ENCODE measurements at places on chromosomes 2 and 18. TPM values are rescaled to one million over a fixed set of nuclear protein-coding genes. Genes with fewer than 3 reads are reported as not detected.
A peak's percentile ranks its signal among the peaks of the same experiment; 100 is the strongest.

- no peak overlapping the region for H3K4me3 ChIP-seq
- H3K4me1 ChIP-seq: no peaks in the 10 kb centered on the region
- no peaks in the 10 kb centered on the region for H3K27me3 ChIP-seq
- H3K36me3 ChIP-seq: no peaks in the 10 kb centered on the region
- H3K27ac ChIP-seq: no peak overlapping the region
Measured at GRCh38 chr18:27750014-27750413, 426.9 kb downstream of the CDH2 start.

GRCh38 chr2:239684271-239684810 lies 283.5 kb upstream of the HDAC4 start:
- no peaks in the 10 kb centered on the region for H3K36me3 ChIP-seq
- DNase-seq: no peak
- H3K4me1 ChIP-seq: no peaks in the 10 kb centered on the region
- H3K4me3 ChIP-seq: no peak overlapping the region

DNA sequence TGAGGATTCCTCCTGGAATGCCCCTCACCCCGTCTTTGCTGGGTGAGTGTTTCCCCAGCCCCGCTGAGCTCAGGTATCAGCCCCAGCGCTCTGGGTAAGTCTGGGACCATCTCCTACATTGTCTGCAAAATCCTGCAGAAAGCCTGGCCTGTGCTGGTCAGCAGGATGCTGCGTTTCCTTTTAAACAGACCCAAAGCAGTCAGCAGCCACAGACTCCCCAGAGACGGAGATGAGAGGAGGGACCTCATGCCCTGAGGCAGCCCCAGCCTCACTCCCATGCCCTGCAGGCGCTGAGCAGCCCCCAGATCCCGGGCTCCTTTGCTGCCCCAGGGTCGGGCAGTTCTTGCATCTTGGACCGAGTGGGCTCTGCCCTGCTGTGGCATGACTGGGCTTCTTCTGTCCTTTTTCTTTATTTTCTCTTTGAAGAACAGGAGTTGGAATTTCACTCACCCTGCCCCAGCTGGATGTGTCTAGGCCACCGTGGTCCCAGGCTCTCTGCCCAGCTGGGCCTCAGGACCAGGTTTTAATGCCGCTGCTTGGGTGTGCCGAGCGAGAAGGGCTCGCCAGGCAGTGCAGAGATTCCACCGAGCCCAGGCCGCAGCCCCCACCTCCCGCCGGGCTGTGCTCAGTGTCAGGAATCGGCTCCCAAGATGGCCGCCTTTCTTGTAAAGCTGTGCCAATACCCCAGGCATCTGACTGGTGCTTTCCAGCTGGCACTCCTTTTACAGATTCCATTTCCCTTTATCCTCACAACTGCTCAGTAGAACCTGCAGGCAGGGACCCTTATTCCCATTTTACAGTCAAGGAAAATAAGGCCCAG lies 43.6 kb downstream of the ODC1 start:
- H3K27ac ChIP-seq: peak overlapping the region; percentile 88
- H3K27me3 ChIP-seq: no peaks in the 10 kb centered on the region
- H3K36me3 ChIP-seq: no peaks in the 10 kb centered on the region
- DNase-seq: no peak
- no peak overlapping the region for H3K4me3 ChIP-seq

GRCh38 chr18:66136039-66136438 lies 385.2 kb downstream of the CDH7 start:
- H3K27ac ChIP-seq: no peak overlapping the region
- no peaks in the 10 kb centered on the region for H3K36me3 ChIP-seq
- H3K27me3 ChIP-seq: no peaks in the 10 kb centered on the region
- H3K4me3 ChIP-seq: no peak overlapping the region
- no peak for DNase-seq
- H3K4me1 ChIP-seq: no peaks in the 10 kb centered on the region

GRCh38 chr2:238895891-238896600 lies 48.2 kb downstream of the TWIST2 start:
- H3K36me3 ChIP-seq: no peaks in the 10 kb centered on the region
- peak; percentile 94 for DNase-seq
- H3K27me3 ChIP-seq: no peaks in the 10 kb centered on the region
- H3K4me3 ChIP-seq: peak overlapping the region; percentile 9
- peak overlapping the region; percentile 26 for H3K27ac ChIP-seq
- H3K4me1 ChIP-seq: peaks cover 74% of the 10 kb centered on the region

DNA sequence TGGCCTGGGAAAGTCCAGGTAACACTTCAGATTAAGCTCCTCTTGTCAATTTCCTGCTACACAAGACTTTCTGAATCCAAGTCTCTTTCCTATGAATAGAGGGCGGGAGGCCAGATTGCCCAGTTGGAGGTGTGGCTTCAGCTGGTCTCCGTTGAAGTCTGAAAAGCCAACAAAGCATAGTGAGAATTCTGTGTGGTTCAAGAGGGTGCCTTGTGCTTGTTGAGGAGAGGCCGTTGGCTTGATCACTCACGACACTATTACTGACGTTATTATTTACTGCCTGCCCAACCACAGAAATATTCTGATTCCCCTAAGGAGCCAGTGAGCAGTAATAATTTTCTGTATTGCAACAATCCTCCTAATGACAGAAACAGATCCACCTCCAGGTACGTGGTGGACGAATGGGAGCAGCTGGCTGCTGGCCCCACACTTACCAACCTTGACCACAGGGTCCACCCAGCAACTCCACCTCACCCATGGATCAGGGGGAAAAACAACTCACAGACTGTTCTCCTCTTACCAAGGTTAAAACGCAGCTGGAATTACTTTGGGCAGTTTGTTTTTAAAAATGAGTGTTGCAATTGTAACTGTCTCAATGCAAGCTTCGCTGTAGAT lies 21.9 kb downstream of the NRP2 start:
- no peak overlapping the region for H3K4me3 ChIP-seq
- DNase-seq: no peak
- H3K36me3 ChIP-seq: peaks cover 14% of the 10 kb centered on the region
- peaks cover 72% of the 10 kb centered on the region for H3K4me1 ChIP-seq

DNA sequence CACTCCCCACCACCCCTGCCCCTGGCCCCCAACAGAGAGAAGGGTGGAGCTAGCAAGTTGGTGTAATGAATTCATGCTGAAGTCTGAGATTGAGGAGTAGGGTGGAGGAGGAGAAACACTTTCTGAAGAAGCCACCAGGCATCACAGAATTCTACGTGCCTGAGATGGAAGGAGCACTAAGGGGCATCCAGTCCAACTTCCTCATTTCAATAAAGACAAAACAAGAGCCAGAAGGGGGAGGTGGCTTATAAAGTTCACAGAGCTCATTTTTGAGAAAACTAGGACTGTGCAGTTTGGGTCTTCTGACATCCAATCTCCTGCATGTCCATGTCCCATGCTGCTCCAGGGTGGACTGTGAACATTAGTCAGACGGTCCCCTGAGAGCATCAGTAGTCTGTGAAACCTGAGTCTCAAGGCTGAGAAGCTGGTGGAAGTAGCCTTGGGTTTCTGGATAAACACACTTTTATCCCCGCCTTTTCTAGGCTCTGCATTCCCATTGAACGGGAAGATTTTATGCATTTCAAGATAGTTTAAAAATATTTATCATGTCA lies 77.7 kb downstream of the TRIM43 start:
- H3K4me3 ChIP-seq: no peak overlapping the region
- no peaks in the 10 kb centered on the region for H3K4me1 ChIP-seq
- no peaks in the 10 kb centered on the region for H3K27me3 ChIP-seq
- no peak for DNase-seq
- H3K27ac ChIP-seq: no peak overlapping the region
- H3K36me3 ChIP-seq: no peaks in the 10 kb centered on the region

GRCh38 chr2:7279421-7279949 lies 362.3 kb downstream of the RNF144A start:
- no peak for DNase-seq
- H3K4me1 ChIP-seq: no peaks in the 10 kb centered on the region
- no peaks in the 10 kb centered on the region for H3K36me3 ChIP-seq
- H3K27ac ChIP-seq: no peak overlapping the region

- no peak overlapping the region for H3K4me3 ChIP-seq
- no peaks in the 10 kb centered on the region for H3K4me1 ChIP-seq
- no peaks in the 10 kb centered on the region for H3K36me3 ChIP-seq
- no peaks in the 10 kb centered on the region for H3K27me3 ChIP-seq
Measured at GRCh38 chr2:238562446-238562845, 135.7 kb downstream of the ASB1 start.

DNA sequence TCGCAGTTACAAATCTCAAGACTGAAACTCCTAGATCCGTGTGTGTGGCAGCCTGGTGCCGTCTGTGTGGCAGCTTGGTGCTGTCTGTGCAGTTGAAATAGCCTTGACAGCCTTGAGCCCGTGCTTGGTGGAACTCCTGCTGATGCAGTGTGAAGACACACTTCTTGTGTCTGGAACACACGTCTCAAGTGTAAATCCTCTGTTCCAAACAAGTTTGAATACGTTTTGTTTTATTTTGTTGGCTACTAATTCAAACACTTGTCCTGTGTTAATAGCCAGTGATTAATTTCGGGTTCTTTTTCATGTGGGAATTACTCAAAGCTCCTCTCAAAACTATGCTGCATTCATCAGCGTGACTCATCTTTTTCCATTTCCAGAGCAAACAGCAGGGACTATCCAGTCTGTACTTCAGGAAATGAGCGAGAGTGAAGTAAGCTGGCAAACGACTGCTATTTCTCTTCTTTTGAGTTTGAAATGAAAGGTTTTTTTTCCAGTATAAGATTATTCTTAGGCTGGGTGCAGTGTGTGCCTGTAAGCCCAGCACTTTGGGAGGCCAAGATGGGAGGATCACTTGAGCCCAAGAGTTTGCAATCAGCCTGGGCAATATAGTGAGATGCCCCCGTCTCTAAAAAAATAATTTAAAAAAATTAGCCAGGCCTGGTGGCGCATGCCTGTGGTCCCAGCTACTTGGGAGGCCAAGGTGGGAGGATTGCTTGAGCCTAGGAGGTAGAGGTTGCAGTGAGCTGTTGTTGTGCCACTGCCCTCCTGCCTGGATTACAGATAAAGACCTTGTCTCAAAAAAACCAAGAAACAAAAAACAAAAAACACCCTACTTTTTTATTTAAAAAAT lies 152.9 kb downstream of the SPP2 start:
- H3K4me1 ChIP-seq: peaks cover 11% of the 10 kb centered on the region
- H3K27me3 ChIP-seq: no peaks in the 10 kb centered on the region
- H3K27ac ChIP-seq: peak overlapping the region; percentile 59
- peak; percentile 66 for DNase-seq
- H3K36me3 ChIP-seq: no peaks in the 10 kb centered on the region

- no peak overlapping the region for H3K4me3 ChIP-seq
- H3K27ac ChIP-seq: no peak overlapping the region
- no peaks in the 10 kb centered on the region for H3K36me3 ChIP-seq
- peaks cover 11% of the 10 kb centered on the region for H3K4me1 ChIP-seq
- DNase-seq: peak; percentile 74
Measured at GRCh38 chr2:110946902-110947301, 173.8 kb upstream of the BCL2L11 start.

GRCh38 chr18:23689616-23690504 lies 607 bp downstream of the LAMA3 start:
- H3K27me3 ChIP-seq: no peaks in the 10 kb centered on the region
- H3K36me3 ChIP-seq: no peaks in the 10 kb centered on the region
- H3K4me3 ChIP-seq: peak overlapping the region; percentile 85
- DNase-seq: no peak
- peaks cover 22% of the 10 kb centered on the region for H3K4me1 ChIP-seq
- H3K27ac ChIP-seq: peak overlapping the region; percentile 69

- H3K4me1 ChIP-seq: no peaks in the 10 kb centered on the region
- no peak overlapping the region for H3K27ac ChIP-seq
- no peaks in the 10 kb centered on the region for H3K27me3 ChIP-seq
- no peak overlapping the region for H3K4me3 ChIP-seq
- DNase-seq: no peak
- no peaks in the 10 kb centered on the region for H3K36me3 ChIP-seq
Measured at GRCh38 chr18:35571138-35571537, 10.4 kb upstream of the GALNT1 start.

The IKZF2 gene
- total RNA-seq: 9.8 TPM

The LOXL3 gene
- 8.2 TPM for total RNA-seq

The CGREF1 gene
- total RNA-seq: not detected

The NR4A2 gene
- total RNA-seq: 2.4 TPM
